Stimulated activated CD4-positive, alpha-beta T cell treated with anti-CD3 and anti-CD28 coated beads, Interleukin-1b, Interleukin-23, amount 100 ng/mL, for 48 hours (primary cell): ENCODE measurements at places on chromosomes 2 and 18.

- DNase-seq: no peak
Measured at GRCh38 chr2:182144776-182145165, 159.1 kb downstream of the PPP1R1C start.

GRCh38 chr2:120933693-120934573 lies 198.3 kb downstream of the GLI2 start:
- no peak for DNase-seq

DNA sequence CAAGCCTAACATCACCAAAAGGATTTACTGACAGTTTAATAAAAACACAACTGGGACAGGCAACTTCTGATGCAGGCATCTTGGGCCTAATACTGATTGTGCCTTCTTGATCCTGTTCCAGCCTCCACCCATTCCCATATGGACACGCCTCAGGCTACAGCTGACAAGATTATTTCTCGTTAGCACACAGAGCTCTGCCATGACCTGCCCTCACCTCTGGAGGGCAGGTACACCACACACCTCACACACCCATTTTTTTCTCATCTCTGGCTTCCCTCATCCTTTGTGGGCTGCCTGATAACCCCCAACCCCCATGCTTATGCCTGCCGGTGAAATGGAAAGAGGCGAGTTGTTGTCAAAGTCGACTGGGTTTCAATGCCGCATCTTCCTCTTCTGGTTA lies 147.0 kb downstream of the ANTXR1 start:
- DNase-seq: no peak

DNA sequence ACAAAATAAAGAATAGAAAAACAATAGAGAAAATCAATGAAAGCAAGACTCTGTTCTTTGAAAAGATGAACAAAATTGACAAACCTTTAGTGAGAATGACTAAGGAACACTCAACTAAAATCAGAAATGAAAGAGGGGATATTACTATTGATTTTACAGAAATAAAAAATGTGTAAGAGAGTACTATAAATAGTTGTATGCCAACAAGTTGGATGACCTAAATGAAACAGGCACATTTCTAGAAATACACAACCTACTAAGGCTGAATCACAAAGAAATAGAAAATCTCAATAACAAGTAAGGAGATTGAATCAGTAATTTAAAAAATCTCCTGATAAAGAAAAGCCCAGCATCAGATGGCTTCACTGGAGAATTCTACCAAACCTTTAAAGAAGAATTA lies 18.4 kb upstream of the MALL start:
- no peak for DNase-seq

DNA sequence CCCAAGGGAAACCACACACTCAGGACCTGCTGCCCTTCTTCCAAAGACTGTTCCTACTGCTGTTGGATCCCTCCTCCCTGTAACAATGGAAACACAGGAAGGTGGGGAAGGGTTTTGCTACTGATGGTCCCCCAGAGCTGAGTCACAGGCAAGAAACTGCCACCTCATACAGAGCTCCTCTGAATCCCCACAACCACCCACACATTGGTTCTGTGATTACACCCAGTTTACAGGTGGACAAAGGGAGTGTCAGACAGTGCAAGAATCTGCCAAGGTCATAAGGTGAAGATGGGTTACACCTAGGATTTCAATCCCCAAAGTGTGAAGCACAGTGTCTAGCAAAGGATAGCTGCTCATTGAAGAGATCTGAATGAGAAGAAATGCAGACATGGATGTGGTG lies 141.7 kb upstream of the LMAN1 start:
- DNase-seq: no peak

- no peak for DNase-seq
Measured at GRCh38 chr2:232349946-232350635, 28.5 kb upstream of the ALPP start.

GRCh38 chr2:122960759-122961641 lies 1064.1 kb upstream of the CNTNAP5 start:
- no peak for DNase-seq
